Effector memory CD8-positive, alpha-beta T cell (primary cell): ENCODE measurements at places on chromosomes 7 and 10.

GRCh38 chr10:5147981-5148677, 36.8 kb downstream of the AKR1C8 start:
- no peak for DNase-seq

DNA sequence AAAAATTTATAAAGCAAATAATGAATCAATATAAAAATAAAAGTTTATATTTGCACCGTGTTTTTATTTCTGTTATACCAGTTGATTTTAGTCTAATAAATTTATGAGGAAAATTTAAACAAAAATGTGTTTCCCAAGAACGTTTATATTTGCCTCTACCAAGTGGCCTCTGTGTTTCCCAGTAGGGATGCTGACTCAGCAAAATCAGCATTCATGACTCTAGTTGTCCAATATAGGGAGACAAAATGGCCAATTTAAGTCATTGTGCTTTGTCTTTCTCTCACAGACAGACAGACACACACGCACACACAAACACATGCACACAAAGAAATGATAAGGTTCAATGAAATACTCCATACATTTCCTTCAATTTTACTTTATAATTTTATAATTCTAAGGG, 942.5 kb upstream of the ZWINT start:
- DNase-seq = no peak

DNA sequence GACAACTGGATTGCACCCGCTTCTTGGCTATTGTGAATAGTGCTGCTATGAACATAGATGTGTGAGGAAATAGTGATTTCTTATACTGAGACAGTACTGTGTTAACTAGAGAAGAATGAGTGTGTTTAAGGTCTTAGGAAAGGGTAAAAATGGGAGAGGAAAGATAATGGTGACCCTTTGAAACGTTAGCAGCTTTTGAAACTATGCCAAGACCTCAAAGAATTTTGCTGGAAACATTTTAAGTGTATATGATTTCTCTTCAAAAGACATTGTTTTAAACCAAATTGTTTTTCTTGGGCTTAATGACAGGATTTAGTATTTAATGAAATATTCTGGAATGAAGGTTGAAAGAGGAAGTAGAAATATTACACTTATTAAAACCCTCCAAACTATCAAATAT, 100.8 kb upstream of the ARHGAP21 start:
- no peak for DNase-seq

DNA sequence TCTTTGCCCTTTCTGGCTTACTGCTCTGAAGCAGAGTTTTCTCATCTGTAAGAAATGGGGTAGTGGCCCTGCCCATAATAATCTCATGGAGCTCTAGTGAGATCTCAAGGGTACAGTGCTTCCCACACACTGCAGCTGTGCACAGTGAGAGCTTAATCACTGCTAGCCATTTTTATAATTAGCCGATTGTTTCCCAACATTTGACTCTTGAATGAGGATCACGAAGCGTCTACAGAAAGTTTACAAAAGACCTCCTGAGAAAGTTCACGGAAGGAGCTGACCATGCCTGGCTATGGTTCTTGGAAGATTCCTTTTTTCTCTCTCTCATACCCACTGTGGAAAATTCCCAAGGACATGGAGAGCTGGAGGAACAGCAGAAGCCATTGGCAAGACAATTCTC, 70.4 kb downstream of the FAM171A1 start:
- DNase-seq = no peak

- no peak for DNase-seq
Observed at GRCh38 chr10:111085690-111086353, 9.0 kb downstream of the ADRA2A start.
